ENCODE measurements at places on chromosomes 11 and 22.
A peak's percentile ranks its signal among the peaks of the same experiment; 100 is the strongest.

GRCh38 chr11:62461740-62462507, 43.1 kb downstream of the SCGB1A1 start:
- DNase-seq, result no peak

GRCh38 chr11:122659676-122660554, 4.4 kb downstream of the UBASH3B start:
- no peak for DNase-seq

DNA sequence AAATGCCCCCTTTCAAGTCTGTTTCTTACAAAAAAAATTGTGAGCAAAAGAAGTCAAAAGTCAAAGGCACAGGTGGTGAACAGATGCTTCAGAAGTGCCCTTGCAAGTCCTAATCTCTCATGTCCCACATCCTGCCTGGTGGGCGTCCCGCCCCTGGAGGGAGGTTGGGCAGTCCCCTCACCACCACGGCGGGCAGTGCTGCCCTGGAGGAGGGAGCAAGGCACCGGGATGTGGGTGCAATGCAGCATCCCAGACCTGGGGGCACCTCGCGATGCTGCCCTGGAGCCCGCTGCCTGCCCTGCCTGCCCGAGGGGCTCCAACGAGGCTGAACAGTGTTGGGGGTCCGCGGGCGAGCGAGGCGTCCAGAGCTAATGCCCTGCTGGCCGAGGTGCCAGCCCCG, 15.9 kb downstream of the MRGPRG start:
- DNase-seq, result no peak

- DNase-seq, result no peak
Measured at GRCh38 chr11:45057938-45058646, 88.3 kb upstream of the PRDM11 start.

GRCh38 chr22:31840585-31840984, 86.8 kb downstream of the DEPDC5 start:
- no peak for DNase-seq

GRCh38 chr11:36339888-36340287, 43.8 kb downstream of the PRR5L start:
- no peak for DNase-seq

GRCh38 chr11:65170058-65170534, at the start of gene SPDYC:
SPDYC (plus strand) TSS chr11:65170233; CDS start chr11:65171358, 1,125 bp downstream.
- DNase-seq, result no peak

DNA sequence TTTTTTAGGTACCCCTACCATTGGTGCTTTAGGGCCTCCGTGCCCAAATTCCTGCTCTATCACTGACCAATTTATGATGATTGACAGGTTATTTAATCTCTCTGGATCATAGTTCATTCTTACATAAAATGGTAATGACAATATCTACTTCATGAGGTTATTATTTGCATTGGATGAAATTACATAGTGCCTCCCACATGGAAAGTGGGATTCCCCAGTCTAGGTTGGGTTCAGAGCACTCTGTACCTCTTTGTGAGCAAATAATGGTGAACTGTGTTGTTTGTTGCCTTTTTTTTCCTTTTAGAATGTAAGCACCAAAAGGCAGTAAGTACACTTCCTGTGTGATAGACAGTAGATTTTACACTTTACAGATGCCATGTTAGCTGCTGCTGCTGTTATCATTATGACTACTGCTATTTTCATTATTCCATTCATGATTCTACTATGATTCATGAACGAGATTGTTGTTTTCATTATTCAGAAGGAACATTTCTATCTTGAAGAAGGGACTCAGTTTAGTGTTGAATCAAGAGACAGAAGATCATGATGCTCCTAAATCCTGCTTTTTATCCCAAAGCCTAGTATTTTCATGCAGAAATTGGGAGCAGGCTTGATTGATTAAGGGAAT, 100.8 kb downstream of the ALX4 start:
- DNase-seq, result no peak

DNA sequence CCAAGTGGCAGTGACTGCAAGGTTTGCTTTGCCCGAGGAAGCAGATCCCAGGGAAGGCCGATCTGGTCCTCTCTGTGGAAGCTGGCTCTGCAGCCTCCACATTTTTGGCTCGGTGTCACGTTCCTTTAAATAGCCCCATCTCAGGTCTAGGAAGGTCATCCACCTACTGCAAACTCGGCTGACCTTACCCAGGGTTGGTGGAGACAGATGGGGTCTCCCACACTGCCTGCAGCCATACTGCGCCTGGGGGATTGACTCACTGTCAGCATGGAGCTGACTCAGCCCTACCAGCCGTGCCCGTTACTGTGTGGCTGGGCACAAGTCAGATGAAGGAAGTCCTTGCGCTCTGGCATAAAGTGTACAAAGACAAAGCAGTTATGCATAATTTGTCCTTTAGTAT, 16.9 kb downstream of the CDPF1 start:
- DNase-seq, result peak; percentile 33

DNA sequence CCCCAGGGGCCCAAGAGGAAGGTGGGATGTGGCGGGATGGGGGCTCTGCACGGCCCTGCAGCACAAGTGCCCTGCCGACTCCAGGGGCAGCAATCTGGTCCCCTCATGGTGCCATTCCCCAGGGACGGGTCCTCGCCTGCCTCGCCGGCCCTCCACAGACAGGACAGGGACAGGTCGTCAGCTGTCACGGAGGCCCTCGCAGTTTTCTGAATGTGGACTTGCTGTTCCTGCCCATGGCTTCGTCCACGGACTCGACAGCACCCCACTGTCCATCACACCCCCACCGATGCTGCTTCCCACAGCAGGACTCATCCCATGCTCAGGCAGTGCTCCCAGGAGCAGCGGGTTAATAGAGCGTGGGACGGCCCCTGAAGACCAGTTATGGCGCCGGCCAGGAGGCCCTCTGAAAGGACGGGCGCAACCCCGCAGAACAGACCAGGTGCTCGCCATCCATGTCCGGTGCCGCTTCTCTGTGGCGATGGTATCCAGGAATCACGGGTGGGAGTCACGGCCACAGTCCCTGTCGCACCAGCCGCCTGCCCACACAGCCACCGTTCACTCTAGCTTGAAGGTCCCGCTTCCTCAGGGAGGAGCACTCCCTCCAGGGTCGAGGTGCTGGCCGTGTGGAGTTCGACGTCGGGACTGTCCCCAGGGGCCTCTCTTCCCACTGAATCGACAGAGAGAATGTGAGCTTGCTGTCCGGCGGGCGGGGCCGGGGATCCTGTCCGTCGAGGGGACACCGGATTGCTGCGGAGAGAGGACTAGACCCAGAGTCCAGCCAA, 18.5 kb upstream of the MUC2 start:
- DNase-seq, result no peak

GRCh38 chr11:85854557-85855340, 434 bp upstream of the CCDC83 start:
- DNase-seq, result peak; percentile 39

- DNase-seq, result no peak
Measured at GRCh38 chr11:96230686-96231085, 112.3 kb downstream of the MAML2 start.

GRCh38 chr11:2302896-2303626, 1.2 kb downstream of the TSPAN32 start:
- DNase-seq, result no peak

GRCh38 chr11:37712251-37712650, 1114.2 kb upstream of the RAG2 start:
- DNase-seq, result no peak

- DNase-seq, result no peak
Measured at GRCh38 chr11:102187416-102188151, 77.3 kb downstream of the YAP1 start.

GRCh38 chr11:86801364-86801763, 1.0 kb downstream of the PRSS23 start:
- no peak for DNase-seq

DNA sequence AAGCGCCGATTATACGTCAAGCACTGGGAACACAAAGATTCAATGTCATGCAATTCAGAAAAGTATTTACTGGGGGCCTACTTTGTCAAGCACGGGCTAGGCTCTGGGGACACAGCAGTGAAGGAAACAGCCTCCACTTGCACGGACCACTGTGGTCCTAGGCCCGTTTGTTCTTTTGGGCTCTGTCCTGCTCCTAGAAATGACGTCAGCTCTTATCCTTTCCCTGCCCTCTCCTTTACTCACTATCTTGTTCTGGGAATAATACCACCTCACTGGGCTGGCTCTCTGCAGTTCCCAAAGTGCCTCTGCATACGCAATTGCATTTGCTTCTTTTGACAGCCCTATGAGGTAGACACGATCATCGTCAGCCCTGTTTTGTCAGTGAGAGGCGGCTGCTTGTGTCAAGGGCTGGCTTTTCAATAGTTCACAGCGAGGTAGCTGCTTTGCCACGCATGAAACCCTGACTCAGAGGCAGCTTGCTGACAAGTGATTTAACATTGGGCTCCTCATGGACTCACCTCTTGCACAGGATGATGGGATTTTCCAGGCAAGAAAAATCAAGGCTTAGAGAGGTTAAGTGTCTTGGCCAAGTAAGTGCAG, 22.9 kb upstream of the IGSF22 start:
- DNase-seq, result no peak

DNA sequence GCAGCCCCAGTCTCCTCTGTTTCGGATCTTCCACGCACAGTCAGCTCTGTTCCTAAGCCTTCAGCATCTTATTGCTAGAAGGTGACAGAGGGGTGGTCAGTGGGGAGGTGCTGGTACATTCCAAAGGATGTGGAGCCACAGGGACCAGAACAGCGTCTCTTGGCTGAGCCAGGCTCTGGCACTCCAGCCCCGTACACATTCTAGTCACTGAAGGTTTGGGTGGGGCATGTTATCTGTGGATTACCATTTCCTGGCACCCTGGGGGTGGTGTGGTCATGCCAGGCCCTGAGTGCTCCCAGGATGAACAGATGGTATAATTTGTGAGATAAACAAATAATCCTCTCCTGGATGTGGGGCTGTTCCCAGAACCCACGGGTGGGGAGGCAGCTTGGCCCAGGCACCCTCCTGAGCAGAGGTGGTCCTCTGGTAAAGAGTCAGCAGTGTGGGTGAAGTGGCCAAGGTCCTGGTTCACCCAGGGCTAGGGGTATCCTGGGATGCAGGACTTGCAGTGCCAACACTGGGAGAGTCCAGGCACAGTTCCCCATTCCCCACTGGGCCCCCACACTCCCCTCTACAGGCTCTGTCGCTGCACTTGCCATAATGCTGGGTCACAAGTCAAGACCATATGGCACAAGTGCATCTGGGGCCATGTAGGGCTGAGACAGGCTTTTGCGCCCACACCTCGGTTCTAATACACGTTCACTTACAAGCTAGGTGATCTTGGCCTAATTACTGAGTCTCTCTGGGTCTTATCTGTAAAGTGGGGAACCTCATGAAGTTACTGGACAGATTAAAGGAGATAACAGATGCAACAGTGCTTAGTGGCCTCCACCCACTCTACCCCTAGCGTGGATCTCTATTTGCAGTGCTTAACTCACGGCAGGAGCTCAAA, 33.0 kb downstream of the DKK3 start:
- no peak for DNase-seq

DNA sequence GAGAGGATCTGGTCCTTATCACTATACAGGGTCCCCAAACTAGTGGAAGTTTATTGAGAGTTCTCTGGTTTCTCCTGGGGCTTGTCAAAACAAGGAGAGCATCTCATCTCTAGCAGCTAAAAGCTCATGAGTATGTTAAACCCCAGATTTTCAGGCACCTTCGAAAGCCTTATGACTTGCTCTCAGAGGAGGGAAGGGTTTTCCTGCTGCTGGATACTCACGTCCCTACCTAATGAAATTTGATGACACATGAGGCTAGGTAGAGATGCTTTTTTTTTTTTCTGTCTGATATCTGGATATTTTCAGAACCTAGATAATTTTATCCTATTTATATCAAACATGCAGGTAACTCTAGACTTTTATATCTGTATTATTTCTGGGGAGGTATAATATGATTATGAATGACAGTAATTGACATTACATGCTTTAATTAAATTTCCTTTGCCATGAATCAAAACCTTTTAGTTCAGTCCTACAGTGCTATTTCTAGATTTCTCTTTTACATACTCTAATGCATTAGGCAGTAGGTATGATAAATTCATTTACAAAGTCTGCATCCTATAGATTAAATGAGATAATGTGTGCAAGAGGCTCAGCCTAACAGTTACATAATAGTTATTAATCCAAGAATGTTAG, 73.9 kb downstream of the PARVA start:
- no peak for DNase-seq

GRCh38 chr11:72008728-72009127, 10.0 kb downstream of the IL18BP start:
- no peak for DNase-seq

- DNase-seq, result no peak
Measured at GRCh38 chr11:42779555-42779954, 532.2 kb upstream of the API5 start.

DNA sequence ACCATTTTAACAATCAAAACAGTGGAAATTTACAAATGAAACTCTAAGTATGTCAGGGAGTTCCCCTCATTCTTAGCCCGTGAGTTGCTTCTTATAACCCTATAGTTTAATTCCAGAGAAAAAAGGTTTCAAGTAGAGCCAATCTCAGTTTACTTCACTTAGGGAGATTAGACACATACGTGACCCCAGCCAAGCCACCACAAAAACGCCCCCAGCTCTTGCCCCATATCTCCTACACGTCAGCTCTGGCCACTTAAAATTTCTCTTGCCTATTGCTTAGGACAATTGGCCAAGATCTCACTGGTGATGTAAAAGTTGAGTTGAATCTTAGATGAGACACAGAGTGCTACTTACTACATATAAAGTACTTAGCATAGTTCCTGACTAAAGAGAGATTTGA, 166.4 kb downstream of the ETS1 start:
- no peak for DNase-seq

DNA sequence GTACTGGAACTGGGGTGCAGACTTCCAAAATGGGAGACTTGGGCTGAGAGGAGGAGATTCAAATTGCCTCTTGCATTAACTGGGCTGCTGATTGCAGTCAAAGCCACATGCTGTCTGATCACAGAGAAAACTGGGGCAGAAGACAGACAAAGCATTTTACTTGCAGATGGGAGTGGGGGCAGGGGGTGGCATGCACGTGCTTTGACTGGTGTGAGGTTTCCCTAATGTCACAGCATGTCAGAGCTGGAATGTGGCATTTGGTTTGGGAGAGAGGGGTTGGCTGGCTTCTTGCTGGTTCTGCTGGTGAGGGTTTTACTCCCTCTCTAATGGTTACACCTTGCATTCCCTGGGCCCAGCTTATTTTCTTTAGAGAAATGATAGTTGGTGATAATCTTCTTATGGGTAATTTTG, 2.9 kb downstream of the TUB start:
- DNase-seq, result no peak

GRCh38 chr11:95699631-95700470, 89.7 kb downstream of the FAM76B start:
- DNase-seq, result no peak

DNA sequence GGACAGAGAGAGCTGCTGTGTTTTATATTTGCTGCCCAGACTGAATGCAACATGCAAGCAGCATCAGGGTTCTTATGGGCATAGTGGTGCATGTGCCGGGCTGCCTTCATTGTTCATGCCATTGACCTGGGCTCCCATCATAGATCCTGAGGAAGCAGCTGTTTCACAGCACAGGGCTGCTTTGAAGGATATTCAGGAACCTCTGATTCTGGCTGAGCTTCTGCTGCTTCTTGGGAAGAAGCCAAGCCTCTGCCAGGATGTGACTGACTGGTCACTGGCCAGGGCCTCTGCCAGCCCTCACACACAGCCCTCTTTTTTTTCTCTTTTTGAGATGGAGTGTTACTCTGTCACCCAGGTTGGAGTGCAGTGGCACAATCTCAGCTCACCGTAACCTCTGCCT, 43.3 kb downstream of the CYB5R2 start:
- DNase-seq, result no peak

- no peak for DNase-seq
Measured at GRCh38 chr22:40407021-40407761, 36.8 kb downstream of the SGSM3 start.
